ENCODE measurements at places on chromosomes 1 and 21.

DNA sequence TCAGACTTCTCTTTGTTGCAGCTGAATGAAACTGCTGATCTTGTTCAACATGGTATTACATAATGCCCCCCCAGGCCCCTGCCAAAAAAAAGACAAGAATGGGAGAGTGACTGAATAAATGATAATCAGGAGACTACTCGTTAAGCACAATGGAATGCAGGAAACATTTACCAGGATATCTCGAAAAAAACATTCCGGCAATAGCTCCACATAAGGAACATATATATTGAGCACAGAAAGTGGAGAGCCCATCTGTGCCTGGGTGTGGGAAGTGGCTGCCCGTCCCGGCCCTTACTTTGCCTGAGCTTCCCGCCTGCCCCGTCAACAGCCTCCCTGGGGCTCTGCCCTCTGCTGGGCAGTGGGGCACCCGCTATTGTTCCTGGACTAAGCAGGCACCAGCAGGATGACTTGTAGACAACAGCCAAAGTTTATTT, 13.3 kb downstream of the TRIM11 start:
- DNase-seq = no peak

DNA sequence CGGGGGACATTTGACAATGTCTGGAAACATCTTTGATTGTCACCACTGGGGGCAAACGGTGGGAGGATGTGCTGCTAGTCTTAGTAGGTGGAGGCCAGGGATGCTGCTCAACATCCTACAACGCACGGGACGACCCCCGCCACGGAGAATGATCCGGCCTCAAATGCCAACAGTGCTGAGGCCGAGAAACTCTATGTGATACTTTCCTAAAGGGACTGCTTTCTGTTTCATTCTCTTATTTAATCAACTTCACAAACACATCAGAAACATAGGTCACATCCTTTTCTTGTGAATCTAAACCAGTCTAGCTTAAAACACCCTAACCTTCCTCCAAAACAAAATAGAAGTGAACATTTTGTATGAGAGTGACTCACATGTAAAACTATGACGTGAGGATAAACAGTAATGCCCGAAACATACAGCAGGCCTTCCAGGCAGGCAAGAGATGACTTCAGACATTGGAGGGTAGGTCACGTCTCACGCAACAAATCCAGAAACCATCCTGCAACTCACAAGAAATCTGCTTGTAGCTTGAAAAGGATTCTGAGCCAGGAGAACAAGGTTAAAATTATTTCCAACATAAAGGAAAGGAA, 37.2 kb upstream of the ETS2 start:
- peak; percentile 7 for DNase-seq

- no peak for DNase-seq
These were observed 54.7 kb downstream of the COQ8A start for GRCh38 chr1:226994586-226995364.

GRCh38 chr21:34076835-34077234, 3.5 kb downstream of the MRPS6 start:
- no peak for DNase-seq

- DNase-seq = peak; percentile 14
These were observed 23.1 kb upstream of the ERI3 start for GRCh38 chr1:44377925-44378784.

- no peak for DNase-seq
These were observed 15.3 kb downstream of the SYF2 start for GRCh38 chr1:25217015-25217414.

DNA sequence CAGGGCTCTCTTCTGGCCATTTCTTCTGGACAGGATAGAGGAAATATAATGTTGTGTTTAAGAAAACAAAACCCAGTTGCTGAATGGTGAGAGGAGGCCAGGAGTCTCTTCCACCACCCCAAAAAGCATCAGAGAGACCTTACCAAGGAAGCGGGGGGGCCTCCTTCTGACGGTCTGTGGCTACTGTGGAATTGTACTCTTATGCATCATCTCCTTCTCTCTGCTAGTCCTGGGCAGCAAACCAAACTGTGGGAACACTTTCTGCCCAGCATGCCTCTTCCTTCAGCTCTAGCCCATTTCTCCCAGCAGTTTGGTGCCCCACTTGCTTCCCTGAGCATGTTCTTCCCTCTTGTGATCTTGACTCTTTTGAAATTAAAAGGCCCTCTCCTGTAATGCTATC, 157.7 kb downstream of the HHIPL2 start:
- no peak for DNase-seq

DNA sequence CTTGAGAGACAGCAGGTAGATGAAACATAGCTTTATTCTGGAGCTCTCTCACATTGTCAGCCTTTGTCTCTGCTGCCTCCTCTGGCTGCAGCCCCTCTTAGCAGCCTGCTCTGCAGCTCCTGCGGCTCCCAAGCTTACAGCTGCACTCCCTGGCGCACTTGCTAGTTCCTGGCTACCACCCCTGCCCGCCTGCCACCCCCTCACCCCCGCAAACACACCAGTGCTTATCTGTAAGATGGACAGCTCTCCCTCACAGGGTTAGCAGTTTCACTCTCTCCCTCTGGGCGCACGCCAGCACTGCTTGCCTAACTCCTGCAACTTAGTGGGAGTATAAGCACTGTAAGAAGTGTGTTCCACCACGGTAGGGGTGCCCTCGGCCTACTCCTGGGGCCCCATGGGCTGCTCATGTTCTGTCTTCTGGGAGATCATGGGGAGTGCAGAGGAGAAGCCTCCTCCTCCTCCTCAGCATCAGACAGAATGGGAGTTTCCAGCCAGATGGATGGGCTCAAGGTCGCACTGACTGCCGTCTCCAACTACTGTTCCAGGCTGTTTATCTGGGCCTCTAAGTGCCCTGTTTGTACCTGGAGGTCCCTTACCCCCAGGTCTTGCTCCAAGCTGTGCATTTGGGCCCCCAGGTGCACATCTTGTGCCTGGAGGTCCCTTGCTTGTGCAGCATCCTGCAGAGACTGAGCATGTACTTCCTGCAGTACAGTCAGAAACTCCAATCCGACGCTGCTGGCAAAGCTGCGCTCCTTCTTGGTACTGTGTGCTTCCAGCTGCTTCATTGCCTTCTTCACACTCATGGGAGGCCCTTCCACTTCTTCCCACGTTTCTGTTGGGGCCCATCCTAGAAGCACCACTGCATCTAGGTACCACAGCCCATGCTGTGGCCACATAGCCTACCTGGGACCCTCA, 1388.1 kb downstream of the AMY1C start:
- DNase-seq = no peak

- no peak for DNase-seq
These were observed 59.1 kb downstream of the FAAP20 start for GRCh38 chr1:2135441-2135841.

GRCh38 chr1:71532343-71532742, 451.5 kb upstream of the ZRANB2 start:
- no peak for DNase-seq

- no peak for DNase-seq
These were observed 749 bp upstream of the EFHD2 start for GRCh38 chr1:15408890-15409387.

- DNase-seq = peak; percentile 47
These were observed at the start of gene MAN1C1 for GRCh38 chr1:25616095-25616986. MAN1C1 (plus strand) TSS chr1:25616791; CDS start chr1:25617798, 1,007 bp downstream.

- no peak for DNase-seq
These were observed 1.0 kb upstream of the MCOLN2 start for GRCh38 chr1:84997667-84998600.

GRCh38 chr1:211783897-211784296, 46.7 kb downstream of the LPGAT1 start:
- no peak for DNase-seq

- DNase-seq = no peak
These were observed 235.9 kb downstream of the FAM72C start for GRCh38 chr1:143735764-143736461.

DNA sequence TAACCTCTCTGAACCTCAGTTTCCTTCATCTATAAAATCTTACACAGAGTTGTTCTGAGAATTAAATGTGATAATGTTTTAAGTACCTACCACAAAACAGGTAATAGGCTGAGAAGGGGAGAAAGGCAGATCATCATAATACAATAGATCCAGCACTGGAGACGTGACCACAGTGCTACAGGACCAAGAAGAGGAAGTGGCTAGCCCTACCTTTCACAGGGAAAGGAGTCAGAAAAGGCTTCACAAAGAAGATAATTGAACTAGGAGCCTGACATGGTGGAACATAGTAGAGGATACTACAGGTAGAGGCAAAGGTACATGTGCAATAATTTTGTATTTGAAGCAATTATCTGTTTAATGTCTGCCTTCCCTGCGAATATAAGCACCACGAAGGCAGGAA, 45.1 kb downstream of the ERI3 start:
- no peak for DNase-seq

DNA sequence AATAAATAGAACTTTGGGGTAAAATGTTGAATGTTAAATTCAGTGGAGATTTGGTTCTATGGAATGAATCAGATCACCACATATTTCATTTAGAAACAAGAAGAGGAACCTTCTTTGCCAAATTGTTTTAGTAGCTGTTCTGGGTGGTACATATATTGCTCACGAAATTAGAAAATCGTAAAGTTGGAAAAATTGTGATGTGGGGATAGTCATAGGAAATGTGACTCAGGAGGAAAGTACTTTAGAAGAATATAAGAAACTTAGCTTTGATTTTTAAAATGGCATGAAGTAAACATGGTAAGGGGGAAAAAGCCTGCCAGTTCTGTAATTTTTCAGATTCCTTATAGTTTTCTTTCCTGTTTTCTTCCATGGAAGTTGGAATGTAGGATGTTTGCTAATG, 27.4 kb downstream of the RRP15 start:
- no peak for DNase-seq

DNA sequence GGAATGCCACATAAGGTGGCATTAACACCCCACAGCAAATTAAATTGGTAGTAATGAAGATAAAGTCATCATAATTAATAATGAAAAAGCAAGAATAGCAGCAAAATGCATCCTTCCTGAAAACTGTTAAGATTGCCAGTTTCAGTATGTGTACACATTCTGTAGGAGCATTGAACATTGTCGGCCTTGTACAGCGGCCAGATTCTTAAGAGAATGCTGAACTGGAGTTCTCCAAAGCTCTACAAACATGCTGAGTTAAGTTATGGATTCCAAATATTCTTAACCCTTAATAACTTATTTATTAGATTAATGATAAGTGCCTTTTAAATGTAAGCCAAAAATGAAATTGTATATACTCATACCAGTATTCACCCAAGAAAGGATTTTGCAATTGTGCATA, 189.9 kb downstream of the AK5 start:
- DNase-seq = no peak

DNA sequence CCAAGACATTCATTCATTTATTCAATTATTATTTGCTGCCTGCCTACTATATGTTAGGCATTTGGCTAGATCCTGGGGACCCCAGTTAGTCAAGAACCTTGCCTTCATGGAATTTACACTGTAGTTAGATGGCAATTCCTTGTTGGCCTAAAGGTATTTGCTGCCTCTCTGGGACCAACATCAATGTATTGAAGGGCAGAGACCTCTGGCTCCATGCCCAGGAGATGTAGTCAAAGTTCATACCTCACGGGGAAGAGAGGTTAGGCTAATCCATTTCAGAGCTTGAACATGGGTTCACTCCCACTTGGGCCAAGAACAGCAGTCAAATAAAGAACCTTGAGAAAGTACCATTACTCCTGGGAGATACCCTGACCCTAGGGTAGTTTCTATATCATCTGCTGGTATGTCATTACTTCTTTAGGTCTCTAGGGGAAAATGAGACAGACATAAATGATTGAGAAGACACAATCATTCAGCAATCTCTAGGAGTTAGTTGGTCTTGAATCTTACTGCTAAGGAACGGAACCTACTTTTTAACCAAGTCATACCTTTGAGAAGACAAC, 32.0 kb downstream of the SORT1 start:
- no peak for DNase-seq

DNA sequence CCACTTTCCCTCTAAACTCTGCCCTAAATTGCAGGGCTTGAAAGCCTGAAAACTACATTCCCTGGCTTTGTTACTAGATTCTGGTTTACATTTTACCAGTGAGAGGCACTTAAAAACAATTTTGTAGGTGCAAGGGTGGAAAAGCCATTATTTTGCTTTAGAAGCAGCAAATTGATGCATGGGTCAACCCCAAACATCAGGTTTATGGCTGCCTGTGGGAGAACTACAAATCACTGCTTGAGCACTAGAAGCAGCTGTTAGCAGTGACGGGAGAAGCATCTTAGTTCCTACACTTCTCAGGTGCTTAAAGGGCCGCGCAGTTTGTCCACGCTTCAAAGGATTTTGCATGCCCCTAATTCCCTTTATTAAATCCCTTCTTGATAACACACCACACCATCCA, 417.2 kb downstream of the PCP4 start:
- no peak for DNase-seq

- no peak for DNase-seq
These were observed 120.2 kb downstream of the MRPL39 start for GRCh38 chr21:25487046-25487594.

GRCh38 chr1:240441669-240442068, 170.3 kb downstream of the GREM2 start:
- DNase-seq = no peak

- DNase-seq = no peak
These were observed 741.1 kb upstream of the B3GALT2 start for GRCh38 chr1:193927550-193927949.

DNA sequence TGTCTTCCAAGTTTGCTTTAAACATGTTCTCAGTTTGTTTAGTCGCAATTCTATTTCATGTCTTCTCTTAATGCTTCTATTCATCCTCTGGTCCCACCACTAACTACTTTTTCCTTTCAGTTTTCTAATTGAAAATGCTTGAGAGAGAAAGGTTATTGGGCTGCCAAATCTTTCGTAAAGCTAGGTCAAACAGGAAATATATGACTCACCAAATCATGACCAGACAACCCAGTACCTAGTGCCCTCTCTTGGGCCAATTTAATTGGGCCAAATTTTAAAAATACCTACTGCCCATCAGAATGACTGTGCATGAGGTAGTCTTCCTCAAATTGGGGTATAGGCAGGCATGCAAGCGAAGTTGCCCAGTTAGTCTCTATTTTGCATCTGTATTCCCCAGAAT, 295.4 kb upstream of the PBX1 start:
- DNase-seq = no peak

DNA sequence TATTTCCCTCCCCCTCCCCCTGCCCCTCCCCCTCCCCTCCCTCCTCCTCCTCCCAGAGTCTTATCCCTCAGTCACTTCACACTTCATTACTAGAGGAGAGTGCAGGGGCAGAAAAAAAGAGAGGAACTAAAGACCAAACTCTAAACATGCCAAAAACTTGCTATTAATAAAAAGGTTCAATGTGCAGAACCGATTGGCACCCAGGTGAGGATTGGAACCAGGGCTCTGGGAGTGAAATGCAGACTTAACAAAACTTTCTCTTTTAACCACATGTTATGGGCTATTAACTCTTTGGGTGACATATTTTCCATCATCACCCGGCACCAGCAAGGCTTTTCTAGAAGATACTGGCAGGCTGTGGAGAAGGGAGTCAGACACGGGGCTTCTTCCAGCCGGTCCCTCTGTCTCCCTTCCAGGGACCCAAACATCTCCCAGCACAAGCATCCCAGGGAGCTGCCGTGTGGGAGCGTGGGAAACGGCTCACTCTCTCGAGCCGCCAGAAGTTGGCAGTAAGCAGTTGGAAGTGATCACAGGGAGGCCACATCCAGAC, 13.6 kb downstream of the NID1 start:
- no peak for DNase-seq

Measured in activated CD8-positive, alpha-beta memory T cell treated with anti-CD3 and anti-CD28 coated beads for 4 hours (primary cell).